ENCODE measurements at places on chromosomes 4 and X.

GRCh38 chr4:174365018-174365587 is 81.4 kb downstream of the CEP44 start:
- DNase-seq = peak; percentile 29

DNA sequence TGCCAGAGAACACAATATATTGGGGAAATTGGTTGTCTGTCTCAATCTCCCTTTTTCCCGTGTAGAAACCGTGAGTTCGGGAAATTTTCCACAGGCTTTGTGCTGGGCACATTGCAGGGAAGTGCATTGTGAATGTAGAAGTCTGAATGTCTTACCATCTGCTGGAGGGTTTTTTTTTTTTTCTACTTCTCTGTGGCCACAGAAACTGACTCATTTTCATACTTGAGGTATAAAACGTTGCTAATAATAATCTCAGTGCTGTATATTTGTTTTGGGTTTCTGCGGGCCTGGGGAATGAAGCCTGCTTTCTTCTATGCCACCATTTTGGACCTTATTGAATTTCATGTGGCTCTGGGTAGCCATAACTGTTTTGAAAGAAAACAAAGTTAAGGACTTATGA is 1001.2 kb downstream of the STIM2 start:
- DNase-seq = no peak

- DNase-seq = no peak
Observed at GRCh38 chr4:92789741-92790140, 486.0 kb downstream of the GRID2 start.

GRCh38 chr4:623914-624566 is 1.3 kb upstream of the PDE6B start:
- no peak for DNase-seq

DNA sequence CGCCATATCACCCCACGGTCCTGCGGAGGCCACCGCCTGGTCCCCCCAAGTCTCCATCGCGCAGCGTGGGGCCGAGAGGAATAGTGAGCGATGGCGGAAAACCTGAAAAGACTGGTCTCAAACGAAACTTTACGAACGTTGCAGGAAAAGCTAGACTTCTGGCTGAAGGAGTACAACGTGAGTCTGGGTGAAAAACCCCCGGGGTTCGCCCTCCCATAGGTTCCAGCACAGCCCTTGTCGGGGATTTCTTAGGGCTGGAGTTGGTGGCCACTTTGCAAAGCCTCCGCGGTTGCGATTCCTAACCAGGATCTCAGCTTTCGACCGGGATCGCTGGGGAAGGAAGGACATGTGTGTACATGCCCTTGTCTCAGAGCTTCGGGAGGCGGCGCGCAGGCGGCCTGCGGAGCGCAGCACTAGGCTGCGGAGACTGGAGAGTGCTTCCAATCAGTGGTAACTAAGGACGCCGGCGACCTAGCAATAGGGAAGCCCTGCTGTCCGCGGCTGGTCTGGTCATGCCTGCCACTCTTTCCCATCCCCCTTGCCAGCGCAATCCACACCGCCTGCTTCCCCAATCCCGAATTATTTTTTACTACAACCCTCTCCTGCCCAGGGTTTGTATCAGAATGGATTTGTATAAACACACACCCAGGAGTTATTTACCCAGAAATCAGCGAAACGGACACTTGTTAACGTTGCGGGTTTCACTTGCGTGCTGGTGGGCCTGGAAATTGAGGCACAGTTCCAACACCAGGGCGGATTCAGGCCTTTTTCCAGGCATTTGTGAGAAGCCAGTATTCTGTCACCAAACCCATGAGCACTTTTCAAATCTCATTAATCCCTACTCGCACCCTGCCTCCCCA is 741 bp downstream of the SPATA18 start:
- DNase-seq = peak; percentile 70

DNA sequence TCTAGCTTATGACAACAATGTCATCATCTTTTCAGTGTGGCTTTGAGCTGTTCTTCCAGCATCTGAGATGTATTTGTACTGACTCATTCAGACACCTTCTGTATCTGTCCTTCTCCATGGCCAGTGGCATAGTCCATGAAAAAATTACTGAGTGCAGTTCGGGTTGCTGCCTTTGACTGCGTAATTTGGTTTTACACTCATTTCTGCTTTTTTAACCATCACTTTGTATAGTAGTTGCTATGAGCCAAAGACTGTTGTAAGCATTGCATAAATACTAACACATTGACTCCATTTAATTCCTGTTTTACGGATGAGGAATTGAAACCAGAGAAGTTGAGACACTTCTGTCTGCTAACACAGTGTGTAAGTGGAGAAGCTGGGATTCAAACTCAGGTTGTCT is 190.7 kb upstream of the MID1 start:
- no peak for DNase-seq

DNA sequence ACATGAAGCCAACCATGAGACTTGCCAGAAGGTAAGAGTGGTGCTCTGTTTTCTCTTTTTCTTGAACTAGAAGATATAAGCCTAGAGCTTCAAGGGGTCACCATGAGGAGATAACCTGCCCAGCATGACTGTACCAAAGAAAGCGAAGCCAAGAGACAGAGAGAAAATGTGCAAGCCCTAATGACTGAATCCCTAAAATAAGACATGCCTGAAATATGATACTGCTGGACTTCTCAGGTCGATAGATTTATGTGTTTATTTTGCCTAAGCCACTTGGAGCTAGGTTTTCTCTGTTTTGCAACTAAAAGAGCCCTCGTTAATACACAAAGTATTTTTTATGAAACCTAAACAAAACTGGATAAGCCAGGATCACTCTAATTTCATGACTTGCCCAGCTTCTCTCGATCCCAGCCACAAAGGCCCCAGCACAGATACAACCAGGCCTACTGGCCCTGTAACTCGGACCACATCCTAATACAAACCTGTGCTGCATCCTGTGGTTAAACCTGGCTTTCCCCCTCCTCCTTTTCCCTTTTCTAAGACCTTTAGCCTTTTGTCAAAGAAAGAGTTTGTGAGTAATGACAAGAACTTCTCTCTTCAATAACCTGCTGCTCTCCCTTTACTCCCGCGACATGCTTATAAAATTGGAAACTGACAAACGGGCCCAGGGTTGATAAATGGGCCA is 185.8 kb downstream of the APBB2 start:
- no peak for DNase-seq

- no peak for DNase-seq
Observed at GRCh38 chr4:174053895-174054294, 229.6 kb downstream of the FBXO8 start.

DNA sequence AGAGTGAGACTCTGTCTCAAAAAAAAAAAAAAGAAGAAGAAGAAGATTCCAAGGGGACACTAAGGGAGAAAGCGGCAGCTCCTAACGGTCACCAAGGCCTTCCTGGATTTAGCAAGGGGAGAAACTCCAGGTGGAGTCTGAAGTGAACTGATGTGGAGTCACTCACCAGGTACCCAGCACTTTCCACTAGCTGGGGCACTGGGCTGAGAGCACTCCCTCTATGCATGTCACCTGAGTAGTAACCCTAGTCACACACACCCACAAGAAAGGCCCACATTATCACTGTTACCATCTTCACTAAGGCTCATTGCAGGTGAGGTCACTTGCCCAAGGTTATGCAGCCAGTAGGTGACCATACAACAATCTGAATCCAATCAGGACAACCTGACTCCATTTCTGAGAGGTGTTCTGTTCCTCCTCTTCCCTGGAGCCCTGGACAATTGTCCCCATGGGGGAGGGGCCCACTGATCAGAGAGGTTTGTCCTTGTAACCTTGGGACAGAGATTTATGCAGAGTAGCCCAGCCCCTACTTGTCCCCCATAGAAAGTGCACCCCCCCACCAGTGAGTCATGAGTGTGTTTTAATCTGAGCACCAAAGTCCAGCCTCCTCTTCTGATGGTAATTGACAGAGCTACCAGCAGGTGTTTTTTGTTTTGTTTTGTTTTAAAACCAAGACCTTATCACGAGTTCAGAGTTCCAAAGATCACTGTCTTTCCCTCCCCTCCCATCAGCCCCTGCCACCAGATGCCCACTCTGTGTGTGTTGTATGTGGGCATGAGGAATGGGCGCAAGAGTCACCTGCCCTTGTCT is 5.9 kb upstream of the SASH3 start:
- DNase-seq = no peak

DNA sequence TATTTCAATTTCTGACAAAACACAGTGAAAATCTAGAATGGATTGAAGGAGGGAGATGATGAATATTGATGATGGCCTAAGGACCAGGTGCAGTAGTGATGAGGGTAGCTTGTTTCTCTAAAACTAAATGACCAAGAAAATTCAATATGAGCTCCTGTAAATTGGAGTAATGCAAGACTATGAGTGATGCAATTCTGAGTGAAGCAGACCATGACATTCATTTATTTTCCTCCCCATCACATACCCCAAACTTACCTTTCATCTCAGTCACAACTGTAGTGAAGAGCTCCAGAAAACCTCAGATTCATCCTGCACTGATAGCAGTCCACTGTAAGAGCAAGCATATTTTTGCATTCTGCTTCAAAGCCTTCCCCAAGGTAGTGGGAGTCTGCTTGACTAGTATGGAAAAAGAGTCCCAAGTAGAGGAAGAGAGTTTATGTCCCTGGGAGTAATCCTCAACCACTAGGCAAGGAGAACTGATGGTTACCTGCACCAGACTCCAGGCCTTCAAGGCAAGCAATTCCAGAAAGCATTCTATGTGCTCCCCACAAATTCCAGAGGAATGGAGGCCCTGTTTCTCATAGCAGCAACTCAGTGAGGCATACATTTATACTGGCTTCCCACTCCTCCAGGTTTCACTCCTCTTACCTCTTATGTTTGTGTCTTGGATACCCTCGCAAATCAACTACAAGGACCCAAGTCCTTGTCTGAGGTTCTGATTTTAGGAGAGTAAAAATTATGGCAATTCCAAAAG is 47.2 kb downstream of the CXCL1 start:
- no peak for DNase-seq

- DNase-seq = no peak
Observed at GRCh38 chr4:67236788-67237187, 308.5 kb downstream of the CENPC start.

- peak; percentile 33 for DNase-seq
Observed at GRCh38 chr4:142405021-142405694, 440.9 kb downstream of the INPP4B start.

- peak; percentile 11 for DNase-seq
Observed at GRCh38 chr4:43763029-43763610, 685.5 kb downstream of the KCTD8 start.

- DNase-seq = no peak
Observed at GRCh38 chr4:79338148-79338547, 12.3 kb upstream of the NAA11 start.

- DNase-seq = no peak
Observed at GRCh38 chr4:11039634-11040131, 355.1 kb upstream of the CLNK start.

GRCh38 chr4:140652601-140653000 is 83.8 kb upstream of the UCP1 start:
- DNase-seq = no peak

- no peak for DNase-seq
Observed at GRCh38 chrX:48573690-48574269, 504 bp upstream of the RBM3 start.

- DNase-seq = no peak
Observed at GRCh38 chr4:174437324-174437723, 85.0 kb downstream of the HPGD start.

GRCh38 chr4:83320548-83320947 is 14.1 kb downstream of the HPSE start:
- DNase-seq = no peak

GRCh38 chrX:91079342-91080114 is 355.1 kb upstream of the PABPC5 start:
- DNase-seq = no peak

DNA sequence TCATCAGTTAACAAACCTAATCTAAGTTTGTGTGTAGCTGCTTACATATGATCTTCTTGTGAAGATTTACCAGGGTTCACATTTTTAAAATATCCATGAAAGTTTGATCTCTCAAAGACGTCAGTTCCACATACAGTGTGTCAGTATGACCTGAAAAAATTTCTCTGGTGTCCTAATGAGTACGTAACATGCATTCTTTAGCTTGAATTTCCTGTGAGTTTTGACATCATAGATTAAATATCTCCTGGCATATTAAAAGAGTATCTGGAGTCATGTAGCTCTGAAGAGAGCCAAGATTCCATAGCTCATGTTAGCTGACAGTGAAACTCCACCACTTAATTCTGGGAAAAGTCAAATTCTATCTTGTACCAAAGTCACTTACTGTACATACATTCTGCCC is 43.9 kb upstream of the PDLIM5 start:
- no peak for DNase-seq

DNA sequence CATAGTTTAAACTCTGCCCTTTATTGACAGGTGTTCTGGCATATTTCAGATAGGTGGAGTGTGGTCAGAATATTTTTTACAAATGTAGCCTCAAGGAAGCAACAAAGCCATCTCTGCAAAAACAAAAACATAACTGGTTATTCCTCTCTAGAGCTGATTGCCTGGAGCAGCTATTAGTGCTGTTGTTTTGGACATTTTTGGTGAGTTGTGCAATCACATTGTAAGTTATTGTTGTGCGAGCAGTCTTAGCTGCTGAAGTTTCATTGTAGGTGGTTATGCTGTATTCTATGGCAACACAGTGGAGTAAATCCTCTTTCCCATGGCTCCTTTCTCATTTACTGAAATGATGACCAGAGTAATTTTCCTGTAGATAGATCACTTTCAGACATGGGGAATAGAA is 1413.0 kb downstream of the PCDH7 start:
- no peak for DNase-seq

DNA sequence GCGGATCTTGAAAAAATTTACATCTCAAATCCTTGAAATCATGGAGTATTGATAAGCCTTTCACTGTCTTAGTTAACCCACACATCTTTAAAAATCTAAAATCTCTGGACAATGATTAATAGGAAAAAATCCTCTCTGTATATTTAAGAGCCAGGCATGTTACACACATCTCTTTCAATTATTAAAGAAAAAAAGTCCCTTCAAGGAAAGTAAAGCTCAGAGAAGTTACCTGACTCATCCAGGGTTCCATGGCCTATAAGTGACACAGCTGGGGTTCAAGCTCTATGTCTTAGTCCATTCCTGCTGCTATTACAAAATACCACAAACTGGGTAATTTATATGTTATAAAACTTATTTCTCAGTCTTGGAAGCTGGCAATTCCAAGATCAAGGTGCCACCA is 14.2 kb upstream of the FGF16 start:
- DNase-seq = no peak

DNA sequence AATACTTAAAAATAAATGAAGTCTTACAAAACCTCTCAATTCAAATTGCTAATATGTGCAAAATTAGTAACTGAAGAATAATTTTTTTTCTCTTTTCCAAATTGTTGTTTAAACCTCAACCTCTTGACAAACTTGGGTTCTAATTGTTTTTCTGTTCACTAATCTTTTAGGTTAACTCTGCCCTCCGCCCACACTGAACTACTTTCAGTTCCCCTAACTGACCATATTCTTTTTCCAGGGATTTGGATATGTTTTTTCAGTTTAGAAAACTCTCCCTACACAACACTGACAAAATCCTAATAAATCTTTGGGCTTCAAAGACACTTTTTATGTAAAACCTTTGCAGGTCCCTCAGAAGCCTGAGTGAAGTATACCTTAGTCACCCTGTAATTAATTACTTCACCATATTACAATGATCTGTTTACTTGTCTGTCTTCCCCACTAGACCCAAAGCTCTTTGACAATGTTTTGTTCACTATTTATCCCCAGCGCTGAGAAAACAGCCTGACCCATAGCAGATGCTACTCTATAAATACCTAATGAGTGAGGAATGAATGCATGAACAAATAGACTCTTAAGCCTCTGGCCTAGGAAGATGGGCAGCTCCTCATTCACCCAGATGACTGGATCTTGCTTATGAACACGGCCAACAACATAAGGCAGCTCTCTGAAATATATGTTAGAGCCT is 134.9 kb downstream of the MAML3 start:
- DNase-seq = no peak

GRCh38 chr4:38673130-38673978 is 9.4 kb downstream of the KLF3 start:
- DNase-seq = no peak

Measured in nephron progenitor cell (in vitro differentiated cells).